AG09309 (cell line): ENCODE measurements at places on chromosomes 6 and 20.

DNA sequence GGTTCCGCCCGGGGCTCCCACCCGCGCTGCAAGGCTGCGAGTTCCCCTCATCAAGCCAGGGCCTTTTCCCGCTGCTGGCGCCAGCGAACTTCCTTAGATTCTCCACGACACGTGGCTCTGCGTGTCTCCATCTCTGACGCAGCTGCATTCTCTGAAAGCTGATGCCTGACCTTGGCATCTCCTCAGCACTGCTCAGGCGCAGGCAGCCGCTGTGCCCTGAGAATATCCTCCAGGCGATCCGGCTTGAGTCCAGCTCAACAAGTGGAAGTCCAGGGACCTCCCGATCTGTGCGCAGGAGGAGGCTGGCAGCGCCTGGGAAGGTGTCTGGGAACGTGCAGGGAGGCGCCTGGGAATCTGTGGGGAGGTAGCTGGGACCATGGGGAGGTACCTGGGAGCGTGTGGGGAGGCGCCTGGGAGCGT is 171.2 kb upstream of the THBS2 start:
- no peak for DNase-seq

- no peak for DNase-seq
These were observed 181.0 kb downstream of the TRIM27 start for GRCh38 chr6:28742668-28743270.

DNA sequence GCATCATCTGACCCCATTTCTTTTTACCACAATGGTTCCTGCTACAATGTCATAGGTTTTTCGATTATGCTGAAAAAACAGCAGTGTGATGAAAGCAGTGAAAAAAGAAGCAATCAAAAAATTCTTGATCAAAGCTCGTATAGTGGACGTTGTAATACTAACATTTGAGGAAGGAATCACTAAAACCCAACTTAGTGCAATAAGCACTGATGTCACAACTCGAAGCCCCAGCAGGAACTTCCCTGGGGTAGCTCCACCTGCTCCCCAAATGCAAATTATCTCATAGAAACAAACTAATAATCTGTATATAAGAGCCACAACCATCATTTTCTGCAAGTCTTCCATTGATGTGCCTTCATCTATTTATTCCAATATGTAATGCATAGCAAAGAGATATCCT is 285.6 kb upstream of the SGK1 start:
- no peak for DNase-seq

DNA sequence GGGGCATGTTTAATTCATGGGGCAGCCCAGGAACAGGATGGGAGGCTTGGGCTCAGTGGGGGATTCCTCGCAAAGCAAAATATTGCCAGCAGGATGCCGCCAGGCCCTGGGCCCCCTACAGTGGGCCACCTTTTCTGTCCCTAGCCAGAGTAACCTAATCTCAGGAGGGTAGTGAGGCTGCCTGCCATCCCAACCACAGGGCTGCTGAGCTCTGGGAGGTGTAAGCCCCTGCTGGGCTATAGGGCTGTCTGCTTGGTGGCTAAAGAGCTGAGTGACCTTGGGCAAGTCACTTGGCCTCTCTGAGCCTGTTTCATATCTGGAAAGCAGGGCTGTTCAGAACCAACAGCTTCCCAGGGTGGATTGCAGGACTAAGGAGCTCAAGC is 35.7 kb upstream of the CDH22 start:
- no peak for DNase-seq
